Right renal pelvis (tissue), 4 donors: ENCODE measurements at places on chromosomes 3 and 15. TPM values are rescaled to one million over a fixed set of nuclear protein-coding genes. Genes with fewer than 3 reads are reported as not detected.

Gene NAALADL2
- 25.9 TPM for polyA plus RNA-seq

Gene GOLGA8T
- polyA plus RNA-seq, result 0.20 TPM

Gene ROPN1
- polyA plus RNA-seq, result 0.36 TPM

DNA sequence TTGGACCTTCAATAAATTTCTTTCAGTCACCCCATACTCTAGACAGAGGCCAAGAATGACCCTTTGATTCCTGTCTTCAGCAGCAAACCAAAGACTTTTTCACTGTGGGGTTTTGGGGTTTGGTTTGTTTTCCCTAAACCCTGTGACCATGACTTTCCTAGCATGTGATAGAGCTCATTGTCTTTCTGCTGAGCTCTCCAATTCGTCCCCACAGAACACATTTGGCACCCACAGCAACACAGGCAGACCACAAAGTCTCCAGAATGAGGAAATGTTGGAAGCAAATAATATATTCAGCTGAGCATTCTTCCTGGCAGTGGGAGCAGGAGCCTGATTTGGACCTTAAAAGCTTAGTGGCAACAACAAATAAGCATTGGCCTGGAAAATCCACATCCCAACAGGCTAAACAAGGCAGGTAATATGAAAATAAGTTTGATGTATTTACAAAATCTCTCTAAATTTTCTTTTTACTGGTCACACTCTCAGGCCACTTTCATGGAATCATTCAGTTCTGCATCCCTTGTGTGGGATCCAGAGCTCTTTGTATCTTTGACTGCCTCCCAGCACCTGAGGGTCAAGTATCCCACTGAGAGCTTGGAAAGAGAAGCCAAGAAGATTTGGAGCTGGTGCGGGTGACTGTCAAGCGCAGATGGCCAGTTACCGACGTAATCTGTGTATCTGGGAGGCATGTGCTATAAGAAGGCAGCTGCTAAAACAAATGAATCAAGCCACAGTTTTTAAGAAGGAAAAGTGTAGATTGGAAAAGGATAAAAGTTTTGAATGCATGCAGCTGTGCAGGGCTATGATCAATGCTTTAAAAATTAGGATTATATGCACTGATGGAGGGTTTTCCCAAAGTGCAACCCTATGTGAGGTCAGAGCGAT, 36.5 kb upstream of the CPB1 start:
- no peak for DNase-seq

GRCh38 chr3:155426524-155427230, 133.2 kb upstream of the STRIT1 start:
- DNase-seq, result no peak

- DNase-seq, result no peak
Measured at GRCh38 chr3:81620849-81621248, 140.6 kb downstream of the GBE1 start.

DNA sequence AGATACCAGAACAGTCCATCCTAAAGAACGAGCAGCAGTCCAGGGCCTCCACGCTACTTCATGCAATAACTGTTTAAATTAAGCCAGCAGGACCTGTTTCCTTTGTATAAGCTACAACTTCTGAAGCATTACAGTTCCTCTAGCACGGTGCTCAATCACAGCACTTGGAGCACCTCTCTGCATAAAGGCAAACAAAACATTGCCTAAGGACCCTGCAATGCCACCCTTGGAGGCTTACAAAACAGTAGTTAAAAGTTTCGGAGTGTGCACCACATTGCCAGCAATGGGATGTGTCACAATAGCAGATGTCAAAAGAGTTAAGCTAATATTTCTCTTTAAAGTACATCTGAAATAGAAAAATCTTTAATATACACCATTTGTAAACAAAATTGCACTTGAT, 2.6 kb upstream of the VPS39 start:
- no peak for DNase-seq

DNA sequence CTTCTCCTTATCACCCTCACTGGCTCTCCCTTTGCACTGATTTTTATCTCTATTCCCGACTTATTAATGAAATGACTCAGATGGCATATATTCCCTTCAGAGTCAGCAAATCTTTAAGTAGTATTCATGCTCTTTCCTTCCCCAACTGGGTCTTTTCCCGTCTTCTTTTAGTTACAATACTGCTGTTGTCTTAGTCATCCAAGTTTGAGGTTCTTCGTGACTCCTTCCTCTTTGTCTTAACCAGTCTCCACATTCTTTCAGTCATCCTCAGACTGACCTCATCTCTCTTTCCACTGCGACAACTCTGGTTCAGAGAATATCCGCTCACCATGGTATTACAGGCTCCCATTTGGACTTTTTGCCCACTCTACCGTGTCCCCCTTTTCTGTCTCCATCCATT, 12.4 kb downstream of the WDR5B start:
- no peak for DNase-seq

GRCh38 chr3:81765400-81765799, 4.0 kb upstream of the GBE1 start:
- DNase-seq, result no peak

DNA sequence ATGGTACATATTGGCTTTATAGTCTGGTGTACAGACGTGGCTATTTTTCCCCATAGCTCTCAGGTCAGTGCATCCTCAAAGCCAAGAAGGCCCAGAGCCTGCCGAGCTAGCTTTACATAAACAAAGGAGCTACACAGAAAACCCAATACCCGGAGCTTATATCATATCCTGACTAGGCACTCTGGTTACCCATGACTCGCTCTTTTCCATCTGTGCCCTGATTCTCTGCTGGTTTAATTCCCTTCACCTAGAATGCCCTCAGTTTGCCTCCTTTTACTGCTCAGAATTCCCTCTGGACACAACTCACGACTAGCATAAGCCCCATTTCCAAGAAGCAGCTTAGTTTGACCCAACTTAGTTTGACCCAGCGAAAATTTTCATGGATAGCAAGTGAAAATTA, 110.8 kb downstream of the TIGIT start:
- no peak for DNase-seq

DNA sequence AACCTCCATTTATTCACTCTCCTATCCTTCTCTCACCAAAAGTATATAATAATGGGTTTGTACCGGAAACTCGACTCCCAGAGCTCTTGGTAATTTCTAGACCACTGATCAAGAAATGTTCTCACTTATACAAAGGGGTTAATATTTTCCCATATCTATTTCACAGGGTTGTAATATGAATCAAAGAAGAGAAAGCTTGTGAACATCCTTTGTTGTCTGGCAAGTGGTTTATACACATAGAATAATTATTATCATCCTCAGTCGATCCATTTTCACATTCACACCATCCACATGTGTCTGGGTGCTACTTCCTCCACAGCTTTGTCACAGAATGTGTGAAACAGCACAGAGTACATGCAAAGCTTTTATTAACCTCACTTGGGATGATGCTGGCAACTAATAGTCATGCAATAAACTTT, 29.9 kb upstream of the STT3B start:
- no peak for DNase-seq

DNA sequence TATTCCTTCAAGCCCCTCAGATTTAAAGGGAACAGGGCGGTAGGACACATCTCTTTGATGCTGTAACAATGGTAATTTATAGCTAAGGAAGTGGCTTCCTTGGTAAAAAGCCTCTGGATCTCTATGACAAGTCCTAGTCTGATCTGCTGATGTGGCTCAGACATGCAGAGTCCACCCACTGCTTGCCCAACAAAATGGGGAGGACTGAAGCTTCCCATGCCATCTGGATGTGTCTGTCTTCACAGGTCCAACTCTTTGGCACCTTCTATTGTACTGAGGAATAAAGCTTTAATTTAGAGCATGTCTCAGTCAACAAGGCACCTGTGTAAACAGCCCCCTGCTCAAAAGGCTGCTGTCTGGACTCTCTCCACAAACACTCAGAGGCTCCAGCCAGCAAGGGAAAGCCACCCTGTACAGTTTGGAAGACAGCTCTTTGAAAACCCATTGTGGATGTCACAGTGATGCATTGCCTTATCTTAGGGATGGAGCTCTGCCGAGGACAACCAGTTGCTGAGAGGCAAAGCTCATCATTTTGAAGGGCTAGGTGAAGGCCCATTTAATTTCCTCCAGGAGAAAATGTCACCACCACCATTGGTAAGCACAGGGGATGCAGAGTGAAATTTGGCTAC, 348.6 kb upstream of the GRM7 start:
- DNase-seq, result no peak

DNA sequence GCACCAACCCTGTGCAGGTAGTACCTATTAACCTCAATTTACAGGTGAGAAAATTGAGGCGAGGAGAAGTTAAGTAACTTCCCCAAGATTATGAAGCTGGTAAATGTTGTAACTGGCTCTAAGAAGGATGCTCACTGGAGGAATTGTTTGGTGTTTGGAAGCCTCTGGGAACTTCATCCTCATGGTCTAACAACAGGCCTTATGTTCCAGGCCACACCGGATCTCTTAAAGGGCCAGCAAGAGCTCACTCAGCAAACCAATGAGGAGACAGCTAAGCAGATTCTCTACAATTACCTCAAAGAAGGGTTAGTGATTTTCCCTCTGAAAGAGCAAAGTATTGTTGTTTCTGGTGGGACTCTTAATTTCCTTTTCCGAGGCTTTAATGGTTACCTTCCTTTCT, 63.9 kb downstream of the CGNL1 start:
- no peak for DNase-seq
